ENCODE measurements at places on chromosomes 16 and 17.

GRCh38 chr16:66416136-66416535 is 11.0 kb upstream of the BEAN1 start:
- DNase-seq = no peak

DNA sequence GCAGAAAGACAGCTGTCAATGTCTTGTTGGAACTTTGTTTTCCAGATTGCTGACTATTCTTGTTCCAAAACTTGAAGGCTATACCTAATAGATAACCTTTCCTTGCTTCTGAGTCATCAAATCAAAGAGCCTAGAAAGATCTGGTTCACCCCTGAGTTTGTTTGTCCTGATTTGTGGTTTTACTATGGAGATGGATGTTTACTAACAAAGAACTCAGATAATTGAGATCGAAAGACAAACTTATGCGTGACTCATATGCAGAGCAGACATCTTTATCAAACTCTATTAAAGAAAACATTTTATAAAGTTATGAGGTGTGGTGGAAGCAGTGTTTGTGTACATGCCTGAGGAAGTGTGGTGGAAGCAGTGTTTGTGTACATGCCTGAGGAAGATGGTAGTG is 311.1 kb upstream of the TBX2 start:
- no peak for DNase-seq

DNA sequence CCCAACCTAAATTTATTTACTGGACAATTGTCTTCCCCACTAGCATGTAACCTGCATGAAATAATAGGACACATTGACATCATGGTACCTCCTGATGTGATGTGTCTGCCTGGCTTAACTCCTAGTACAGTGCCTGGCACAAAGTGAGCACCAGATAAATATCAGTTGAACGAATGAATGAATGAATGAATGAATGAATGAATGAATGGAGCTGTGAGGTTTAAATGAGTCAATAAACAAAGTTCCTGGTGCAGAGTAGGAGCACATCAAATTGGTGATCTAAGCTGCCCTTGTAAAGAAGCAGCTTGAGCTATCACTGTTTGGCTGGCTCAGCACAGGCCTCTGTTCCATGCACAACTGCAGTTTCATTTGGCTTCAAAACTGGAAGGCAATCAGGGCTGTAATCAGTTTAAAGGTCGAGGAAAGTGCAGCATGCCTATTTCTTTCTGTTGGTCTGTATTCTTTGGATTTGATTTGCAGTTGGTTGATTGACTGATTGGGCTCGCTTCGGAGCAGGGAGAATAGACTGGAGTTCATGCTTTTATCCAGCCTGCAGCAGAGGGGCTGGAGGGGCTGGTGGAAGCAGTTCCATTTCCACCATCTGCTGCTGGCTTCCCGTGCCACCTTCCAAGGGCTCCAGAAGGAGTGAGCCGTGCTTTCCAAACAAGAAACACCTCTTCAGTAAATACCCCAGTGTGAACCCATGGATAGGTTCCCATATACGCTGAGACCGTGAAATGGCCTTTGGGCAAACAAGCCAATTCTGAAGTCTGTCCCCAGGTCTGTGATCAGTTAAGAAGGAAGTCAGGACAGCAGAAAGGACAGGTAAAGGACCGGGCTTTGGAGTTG is 54.6 kb downstream of the GPRC5B start:
- no peak for DNase-seq

DNA sequence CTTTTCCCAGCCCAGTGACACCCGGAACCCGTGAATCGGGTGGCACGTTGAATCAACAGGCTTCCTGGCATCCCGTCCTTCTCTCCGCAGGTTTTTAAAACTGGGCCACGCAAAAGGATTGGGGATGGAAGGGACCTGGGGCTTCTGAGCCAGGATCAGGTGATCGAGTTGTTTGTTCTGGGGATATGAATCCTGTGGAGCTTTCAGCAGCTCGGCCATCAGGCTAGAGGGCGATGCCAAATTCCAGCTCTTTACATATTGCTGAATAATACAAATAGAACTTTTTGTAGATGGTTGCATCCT is 473 bp downstream of the SUPT6H start:
- DNase-seq = no peak

- DNase-seq = no peak
Observed at GRCh38 chr17:83143817-83144231, 64.4 kb downstream of the METRNL start.

GRCh38 chr16:21656795-21657768 is 4.7 kb upstream of the IGSF6 start:
- DNase-seq = peak; percentile 32

- no peak for DNase-seq
Observed at GRCh38 chr17:67520916-67521774, 144.1 kb downstream of the PITPNC1 start.

DNA sequence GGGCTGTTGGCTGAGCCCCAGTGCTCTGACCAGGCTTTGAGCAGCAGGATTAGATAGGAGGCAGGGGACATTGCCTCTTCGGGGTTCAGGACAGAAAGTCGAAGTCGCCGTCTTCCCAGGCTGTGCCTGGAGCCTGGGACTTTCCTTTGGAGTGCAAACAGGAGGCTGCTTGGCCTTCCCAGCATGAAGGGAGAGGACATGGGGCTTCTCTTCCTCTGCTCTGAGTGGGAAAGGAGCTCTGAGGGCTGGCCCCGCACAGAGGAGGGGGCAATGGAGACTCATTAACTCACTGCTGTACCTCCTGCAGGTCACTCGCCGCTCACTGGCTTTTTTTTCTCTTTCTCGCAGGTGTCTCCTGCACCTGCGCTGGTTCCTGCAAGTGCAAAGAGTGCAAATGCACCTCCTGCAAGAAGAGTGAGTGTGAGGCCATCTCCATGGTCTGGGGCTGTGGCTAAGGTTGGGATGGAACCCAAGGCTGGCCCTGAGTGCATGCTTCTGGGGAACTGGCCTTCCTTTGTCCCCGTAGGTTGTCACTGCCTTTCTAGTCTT is 642 bp downstream of the MT1F start:
- DNase-seq = no peak

- no peak for DNase-seq
Observed at GRCh38 chr16:89658221-89658879, 714 bp downstream of the SPATA33 start.

GRCh38 chr17:83148317-83149028 is 69.1 kb downstream of the METRNL start:
- no peak for DNase-seq

GRCh38 chr17:12730931-12731521 is 58.3 kb upstream of the ARHGAP44 start:
- no peak for DNase-seq

DNA sequence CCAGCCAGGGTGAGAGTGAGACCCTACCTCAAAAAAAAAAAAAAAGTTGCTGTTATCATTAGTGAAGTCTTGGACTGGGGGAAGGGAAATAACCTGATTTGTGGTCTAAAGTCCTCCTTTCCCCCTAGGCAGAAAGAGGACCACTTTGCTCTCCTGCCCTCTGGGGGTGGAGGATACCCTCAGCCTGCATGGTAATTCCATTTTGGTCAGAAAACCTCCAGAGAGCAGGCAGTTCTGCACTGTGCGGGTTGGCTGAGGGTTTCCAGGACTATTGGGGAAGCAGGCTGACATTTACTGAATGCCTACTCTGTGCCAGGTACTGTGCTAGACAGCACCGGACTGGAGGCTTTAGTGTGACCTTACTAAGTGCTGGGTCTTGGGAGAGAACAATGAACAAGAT is 2.6 kb downstream of the ADAP2 start:
- no peak for DNase-seq

DNA sequence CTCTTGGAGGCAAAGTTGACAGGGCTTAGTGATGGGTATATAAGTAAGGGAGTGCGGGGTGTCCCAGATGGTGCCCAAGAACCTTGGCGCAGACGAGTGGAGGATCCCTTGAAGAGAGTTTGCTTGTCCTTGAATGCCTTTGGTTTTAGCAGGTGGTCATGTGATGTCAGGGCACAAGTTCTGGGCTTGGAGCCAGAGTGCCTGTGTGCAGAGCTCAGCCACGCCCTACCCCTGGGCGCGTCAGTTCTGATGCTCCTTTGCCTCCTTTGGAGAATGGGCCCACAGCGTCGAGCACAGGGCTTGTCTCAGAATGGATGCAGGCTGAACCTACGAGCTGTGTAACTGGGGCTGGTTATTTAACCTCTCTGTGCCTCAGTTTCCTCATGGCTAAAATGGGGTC is 412.2 kb upstream of the EEF2KMT start:
- no peak for DNase-seq

GRCh38 chr17:72219137-72219823 is 98.5 kb downstream of the SOX9 start:
- DNase-seq = no peak

GRCh38 chr16:80151722-80152111 is 389.1 kb upstream of the DYNLRB2 start:
- DNase-seq = no peak

- DNase-seq = no peak
Observed at GRCh38 chr16:78494674-78495073, 395.2 kb downstream of the WWOX start.

- no peak for DNase-seq
Observed at GRCh38 chr17:45123930-45124796, 8.2 kb downstream of the PLCD3 start.

GRCh38 chr16:4957720-4958509 is at the start of gene SEC14L5:
Gene SEC14L5, plus strand, starts transcription at chr16:4958330. Its CDS starts 994 bp downstream, at chr16:4959324.
- DNase-seq = peak; percentile 55

- DNase-seq = no peak
Observed at GRCh38 chr16:65773301-65773874, 593.1 kb upstream of the CDH5 start.

DNA sequence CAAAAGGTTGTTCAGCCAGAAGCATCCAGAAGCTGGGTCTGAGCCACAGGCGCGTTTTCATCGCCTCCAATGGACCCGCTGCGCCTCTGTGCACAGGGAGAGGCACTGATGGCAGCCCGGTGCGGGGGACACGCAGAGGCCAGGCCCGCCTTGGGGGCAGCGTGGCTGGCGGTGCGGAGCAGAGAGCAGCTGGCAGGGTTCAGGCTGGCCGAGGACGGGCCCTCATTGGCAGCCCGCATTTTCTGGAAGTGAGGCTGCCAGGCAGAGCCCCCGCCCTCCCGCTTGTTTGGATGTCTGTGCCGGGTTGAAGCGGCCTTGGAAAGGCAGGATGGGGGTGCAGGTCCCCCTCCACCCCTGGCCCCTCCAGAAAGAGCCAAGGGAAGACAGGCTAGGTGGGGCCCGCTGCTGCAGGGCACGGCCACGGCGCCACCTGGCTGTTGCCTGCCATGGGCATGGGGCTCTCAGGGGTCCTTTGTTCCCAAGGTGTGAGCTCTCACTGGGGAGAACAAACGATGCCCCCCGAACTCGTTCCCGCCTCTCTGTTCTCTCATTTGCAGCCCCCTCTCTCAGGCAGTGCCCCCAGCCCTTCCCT is 18.8 kb downstream of the GSE1 start:
- no peak for DNase-seq

DNA sequence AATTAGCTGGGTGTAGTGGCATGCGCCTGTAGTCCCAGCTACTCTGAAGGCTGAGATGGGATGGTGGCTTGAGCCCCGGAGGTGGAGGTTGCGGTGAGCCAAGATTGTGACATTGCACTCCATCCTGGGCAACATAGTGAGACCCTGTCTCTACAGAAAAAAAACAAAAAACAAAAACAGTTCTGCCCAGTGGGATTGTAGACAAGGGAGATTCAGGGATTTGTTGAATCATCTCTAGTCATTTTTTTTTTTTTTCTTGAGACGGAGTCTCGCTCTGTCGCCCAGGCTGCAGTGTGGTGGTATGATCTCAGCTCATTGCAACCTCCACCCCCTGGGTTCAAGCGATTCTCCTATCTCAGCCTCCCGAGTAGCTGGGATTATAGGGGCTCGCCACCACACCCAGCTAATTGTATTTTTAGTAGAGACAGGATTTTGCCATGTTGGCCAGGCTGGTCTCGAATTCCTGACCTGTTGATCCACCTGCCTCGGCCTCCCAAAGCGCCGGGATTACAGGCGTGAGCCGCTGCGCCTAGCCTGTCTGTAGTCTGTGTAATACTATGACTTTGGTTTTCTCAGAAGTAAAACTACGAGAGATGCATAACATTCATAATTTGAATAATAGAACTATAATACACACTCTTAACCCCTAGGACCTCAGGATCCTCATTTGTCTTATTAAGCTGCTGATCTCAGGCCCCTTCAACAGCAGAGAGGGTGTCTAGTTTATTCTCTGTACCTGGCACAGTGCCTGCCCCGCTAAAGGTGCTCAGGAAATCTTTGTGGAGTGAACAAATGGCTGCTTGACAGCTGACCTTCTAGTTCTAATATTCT is 1.4 kb downstream of the TEN1 start:
- no peak for DNase-seq

- no peak for DNase-seq
Observed at GRCh38 chr17:64146418-64147109, 16.6 kb upstream of the ERN1 start.

DNA sequence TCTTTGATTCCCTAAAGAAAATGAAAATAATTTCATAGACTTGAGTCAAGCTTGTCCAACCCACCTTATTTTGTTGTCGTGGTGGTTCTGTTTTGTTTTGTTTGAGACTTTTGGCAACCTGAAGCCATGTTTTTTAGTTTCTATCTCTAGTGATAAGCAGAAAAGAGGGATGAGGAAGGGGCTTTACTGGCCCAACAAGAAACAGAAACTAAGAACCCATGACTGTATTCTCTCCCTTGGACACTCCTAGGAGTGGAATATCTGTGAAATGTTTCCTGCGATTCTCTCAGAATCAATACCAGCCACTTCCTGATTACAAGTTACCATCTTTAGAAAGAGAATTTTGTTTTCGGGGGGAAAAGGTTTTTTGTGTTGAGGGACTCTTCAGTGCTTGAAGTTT is 207.5 kb downstream of the PRKCA start:
- no peak for DNase-seq

GRCh38 chr17:65495122-65496055 is 66.1 kb downstream of the AXIN2 start:
- no peak for DNase-seq

DNA sequence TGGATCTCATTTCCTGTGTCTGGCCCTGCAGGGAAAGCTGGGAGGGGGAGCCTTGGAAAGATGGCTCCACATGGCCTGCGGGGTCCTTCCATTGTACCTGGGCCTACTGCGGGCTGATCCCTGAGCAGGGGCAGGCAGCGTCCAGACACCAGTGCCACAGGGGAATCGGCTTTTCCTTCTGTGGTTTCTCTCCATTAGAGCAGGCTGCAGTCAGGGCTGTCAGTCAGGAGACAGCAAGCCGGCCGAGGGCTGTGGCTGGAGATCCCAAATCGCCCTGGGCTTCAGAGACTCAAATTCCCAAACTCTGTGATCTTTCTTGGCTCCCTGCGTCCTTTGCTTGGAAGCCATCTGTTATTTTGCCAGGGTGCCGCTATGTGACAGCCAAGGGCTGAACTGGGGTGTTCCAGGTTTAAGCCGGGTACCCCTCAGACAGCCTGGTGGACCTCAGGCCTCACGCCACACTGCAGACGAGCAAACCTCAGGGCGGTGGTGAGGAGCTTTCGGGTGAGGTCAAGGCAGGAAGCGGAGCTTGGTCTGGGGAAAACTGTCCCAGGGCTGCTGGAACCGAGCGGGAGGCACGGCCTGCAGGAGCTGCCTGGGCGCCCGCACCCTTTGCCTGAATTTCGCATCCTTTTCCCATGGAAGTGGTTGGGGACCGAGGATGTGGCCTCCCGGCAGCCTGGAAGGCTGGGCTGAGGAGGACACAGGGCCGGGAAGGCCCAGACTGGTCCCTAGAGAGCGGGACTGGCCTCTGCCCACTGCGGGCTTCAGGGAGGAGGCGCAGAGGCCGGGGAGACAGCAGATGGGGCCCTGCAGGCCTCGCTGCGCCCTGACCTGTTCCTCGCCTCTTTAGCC is 1.5 kb upstream of the CPNE7 start:
- DNase-seq = no peak
